Kidney (tissue), 22 donors: ENCODE measurements at places on chromosomes 2 and 18. TPM values are rescaled to one million over a fixed set of nuclear protein-coding genes. Genes with fewer than 3 reads are reported as not detected.

DNA sequence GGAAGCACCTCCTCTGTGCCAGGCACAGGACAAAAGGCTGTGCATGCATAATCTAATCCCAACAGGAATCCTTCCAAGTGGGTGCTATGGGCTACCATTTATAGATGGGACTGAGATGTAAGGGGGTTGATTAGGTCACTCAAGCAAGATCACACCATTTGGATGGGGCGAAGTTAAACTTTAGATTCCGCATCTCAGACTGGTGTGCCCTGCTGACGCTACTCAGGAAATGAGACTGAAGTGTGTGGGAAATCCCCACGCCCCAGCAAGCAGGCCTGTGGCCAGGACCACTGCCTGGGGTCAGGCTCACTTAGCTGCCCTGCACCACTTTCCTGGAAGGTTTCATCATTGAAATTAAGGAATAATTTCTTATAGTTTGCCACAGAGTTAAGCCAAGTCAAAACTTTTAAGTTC is 70.5 kb upstream of the PPP1CB start:
- peak; percentile 86 for DNase-seq

The ATP6V1B1 gene
- 400 TPM for polyA plus RNA-seq

DNA sequence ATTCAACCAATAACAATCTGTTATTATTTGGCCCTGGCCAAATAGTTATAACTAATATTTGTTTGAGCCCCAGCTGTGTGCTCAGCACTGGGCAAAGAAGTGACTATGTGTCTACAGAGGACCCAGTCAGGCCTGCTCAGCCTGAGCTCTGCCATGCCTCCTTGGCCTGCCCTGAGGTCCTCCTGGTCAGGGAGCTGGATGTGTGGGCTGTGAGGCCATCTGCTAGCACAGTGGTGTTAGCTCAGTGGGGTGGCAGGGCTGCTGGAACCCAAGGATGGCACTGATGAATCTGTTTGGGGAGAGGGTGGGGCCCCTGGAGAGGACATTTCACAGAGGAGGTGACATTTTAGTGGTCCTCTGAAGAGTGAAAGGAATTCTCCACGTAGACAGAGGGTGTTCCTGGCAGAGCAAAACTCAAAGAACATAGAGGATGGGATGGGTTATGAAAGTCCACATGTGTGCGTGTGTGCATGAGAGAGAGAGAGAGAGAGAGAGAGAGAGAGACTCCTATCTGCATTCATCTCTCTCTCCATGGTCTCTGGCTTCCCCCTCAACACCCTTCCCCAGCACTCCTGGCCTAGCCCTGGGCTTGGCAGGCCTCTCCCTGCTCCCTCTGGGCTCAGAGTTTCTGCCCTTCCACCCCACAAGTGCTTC is 21.2 kb upstream of the ATOH8 start:
- no peak for DNase-seq

The ASXL2 gene
- 2.6 TPM for polyA plus RNA-seq

DNA sequence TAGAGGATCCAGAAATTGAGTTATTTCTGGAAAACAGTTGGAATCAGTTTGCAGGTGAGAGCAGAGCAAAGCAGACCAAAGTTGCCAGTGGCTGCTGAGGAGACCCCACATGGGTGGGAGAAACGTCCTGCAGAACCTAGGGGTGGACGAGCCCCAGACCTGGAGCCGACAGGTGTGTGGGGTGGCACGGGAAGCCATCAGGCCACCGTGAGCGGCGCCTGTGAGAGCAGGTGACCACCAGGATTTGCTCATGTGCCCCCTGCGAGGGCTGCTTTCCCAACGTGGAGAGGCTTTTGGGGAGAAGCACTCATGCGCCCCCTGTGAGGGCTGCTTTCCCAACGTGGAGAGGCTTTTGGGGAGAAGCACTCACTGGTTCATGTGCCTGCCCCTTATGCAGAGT is 116.8 kb upstream of the NFATC1 start:
- DNase-seq, result no peak

GRCh38 chr2:96249654-96250053 is 16.1 kb downstream of the TMEM127 start:
- no peak for DNase-seq

GRCh38 chr2:111667001-111667400 is 217.0 kb downstream of the ANAPC1 start:
- DNase-seq, result no peak

DNA sequence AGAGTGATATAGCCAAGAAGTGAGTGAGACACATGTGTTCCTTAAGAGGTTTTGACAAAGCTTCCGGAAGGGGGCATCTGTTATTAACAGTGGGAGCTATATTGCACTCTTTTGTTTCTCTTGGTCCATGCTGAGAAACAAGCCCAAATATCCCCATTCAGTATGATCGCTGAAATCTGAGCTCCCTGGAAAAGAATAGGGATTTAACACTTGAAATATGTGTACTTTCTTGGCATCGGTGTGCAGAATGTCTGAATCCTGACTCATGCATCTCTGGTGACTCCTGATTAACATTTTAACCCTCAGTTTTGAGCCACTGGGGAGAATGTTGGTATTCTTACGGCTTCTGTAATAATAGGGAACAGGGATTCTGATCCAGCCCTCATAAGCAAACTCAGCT is 448.1 kb downstream of the TSN start:
- no peak for DNase-seq

DNA sequence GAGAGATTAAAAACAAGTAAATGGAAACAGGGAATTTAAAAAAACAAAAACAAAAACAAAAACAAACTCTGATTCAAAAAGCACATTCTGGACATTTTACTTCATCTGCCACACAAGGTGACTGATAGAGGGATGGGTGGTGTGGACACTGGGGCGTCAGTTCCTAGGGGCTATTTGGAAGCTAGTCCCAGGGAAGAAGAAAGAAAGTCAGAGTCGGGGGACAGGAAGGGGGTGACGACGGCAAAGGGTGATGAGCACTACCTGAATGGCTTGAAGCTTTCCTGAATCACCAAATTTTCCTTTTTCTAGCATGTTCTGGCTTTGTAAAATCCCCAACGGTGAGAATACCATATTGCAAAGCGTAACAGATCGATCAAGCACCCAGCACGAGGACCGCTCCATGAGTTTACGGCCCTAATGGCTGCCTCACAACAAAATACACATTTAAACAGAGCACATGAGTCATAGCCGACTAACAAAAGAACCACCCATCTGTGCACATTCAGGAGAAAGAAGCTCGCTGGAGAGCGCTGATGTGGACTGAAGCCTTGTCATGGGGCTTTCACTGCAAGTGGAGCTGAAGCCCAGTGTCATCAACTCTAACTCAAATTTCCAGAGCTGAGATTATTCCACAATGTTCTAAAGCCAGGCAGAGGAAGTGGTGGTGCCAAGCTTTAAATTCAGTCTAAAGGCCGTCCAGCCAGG is 178.9 kb downstream of the LNPK start:
- DNase-seq, result no peak

The IL37 gene
- not detected for polyA plus RNA-seq

The SEPTIN2 gene
- 187 TPM for polyA plus RNA-seq

The GCA gene
- polyA plus RNA-seq, result 25.3 TPM
